ENCODE measurements at places on chromosomes 6 and 20.

GRCh38 chr20:9136114-9136513 lies 67.2 kb downstream of the PLCB4 start:
- no peak for DNase-seq

- DNase-seq, result no peak
Observed at GRCh38 chr6:97113170-97113569, 169.8 kb downstream of the MMS22L start.

GRCh38 chr20:45502561-45502960 lies 12.9 kb downstream of the SPINT3 start:
- no peak for DNase-seq

DNA sequence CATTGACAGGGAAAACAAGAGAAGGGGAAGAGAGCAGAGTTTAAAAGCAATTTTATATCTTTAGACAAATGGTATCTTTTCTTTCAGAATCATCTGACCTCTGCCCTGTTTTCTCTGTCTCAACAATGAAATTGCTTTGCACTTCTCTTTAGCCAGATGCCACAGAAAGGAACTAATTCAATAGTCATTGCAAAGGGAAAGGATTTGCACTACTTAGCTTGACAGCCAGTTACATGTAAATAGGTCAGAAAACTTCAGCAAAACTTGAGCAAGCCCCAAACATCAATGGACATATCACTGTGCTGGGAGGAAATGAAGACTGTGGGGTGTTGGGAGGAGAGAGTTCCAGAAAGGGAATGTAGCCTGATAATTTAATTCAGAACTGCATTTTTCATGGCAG lies 181.3 kb upstream of the FAM83B start:
- DNase-seq, result no peak

- DNase-seq, result no peak
Observed at GRCh38 chr6:16591396-16592222, 169.7 kb downstream of the ATXN1 start.

GRCh38 chr6:445571-446417 lies 54.2 kb downstream of the IRF4 start:
- no peak for DNase-seq

- DNase-seq, result no peak
Observed at GRCh38 chr6:3965071-3965718, 113.7 kb downstream of the FAM217A start.

GRCh38 chr6:124490122-124490521 lies 472.1 kb upstream of the RNF217 start:
- DNase-seq, result no peak

- DNase-seq, result no peak
Observed at GRCh38 chr6:164200071-164200470, 785.6 kb downstream of the QKI start.

GRCh38 chr6:42043787-42044475 lies 6.4 kb upstream of the TAF8 start:
- DNase-seq, result peak; percentile 74

DNA sequence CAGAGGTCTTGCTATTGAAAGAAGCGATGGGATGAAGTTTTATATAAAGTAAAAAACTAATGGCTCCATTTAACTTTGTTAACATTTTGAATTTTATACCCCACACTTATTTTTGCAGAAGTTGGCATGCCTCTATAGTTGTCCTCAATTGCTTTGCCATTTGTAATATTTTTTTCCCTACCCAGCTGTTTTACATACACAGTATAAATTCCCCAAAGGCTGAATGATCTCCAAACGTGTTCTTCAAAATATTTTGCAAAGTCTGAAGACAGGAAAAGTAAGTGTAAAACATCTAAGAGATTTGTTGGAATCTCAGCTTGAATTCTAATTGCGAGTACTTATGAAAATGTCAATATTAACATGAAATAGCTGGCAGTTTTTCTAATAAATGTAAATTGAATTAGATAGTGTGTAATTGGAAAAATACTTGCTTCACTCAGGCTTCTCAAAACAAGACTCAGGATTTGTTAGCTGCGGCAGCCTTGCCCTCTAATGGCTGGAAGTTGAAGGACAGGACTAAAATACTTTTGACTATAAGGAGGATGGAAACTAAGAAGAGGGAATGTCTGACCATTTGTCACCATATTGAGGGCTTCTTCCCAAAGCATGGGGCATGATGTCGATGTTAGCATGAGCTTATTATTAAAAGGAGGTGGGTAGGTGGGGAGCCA lies 226.8 kb downstream of the UST start:
- DNase-seq, result peak; percentile 24

DNA sequence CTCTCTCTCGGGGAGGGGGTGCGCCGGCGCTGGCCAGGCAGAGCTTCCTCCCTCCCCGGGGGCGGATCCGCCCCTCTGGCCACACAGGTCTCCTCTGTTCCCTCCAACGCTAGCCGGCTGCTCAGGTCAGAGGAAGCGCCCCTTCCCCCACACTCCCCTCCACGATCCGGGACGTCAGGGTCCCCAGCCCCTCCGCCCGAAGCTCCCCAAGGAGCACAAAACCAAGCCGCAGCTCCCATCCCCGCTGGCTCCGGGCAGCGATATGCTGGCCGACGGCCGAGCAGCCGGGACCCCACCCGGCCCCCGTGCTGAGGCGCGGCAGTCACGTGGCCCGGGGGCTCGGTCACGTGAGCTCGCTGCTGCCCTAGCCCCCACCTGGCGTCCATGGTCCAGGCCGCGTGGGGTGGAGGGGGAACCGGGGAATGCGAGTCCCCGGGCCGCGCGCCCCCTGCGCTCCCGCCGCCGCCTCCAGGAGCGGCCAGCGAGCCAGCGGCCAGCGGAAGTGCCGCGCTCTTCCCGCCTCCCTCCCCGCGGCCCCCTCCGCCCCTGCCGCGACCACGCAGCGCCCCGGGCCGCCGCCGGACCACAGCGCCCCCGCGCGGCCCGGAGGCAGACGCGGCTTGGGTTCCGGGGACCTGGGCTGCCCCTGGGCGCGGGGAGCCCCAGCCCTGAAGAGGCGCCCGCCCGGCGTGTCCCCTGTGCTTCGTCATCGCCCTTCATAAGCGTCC lies at the start of gene SLC35B2:
Gene SLC35B2, minus strand, starts transcription at position 504 of the 728 bp plus-strand sequence. Its CDS starts 118 bp downstream, at position 386.
- peak; percentile 85 for DNase-seq

GRCh38 chr20:64056639-64056888 lies 6.4 kb upstream of the TCEA2 start:
- no peak for DNase-seq

- no peak for DNase-seq
Observed at GRCh38 chr6:47069156-47069555, 27.0 kb upstream of the ADGRF1 start.

- no peak for DNase-seq
Observed at GRCh38 chr6:90314514-90314913, 17.9 kb upstream of the BACH2 start.

GRCh38 chr20:35732644-35732982 lies 9.4 kb downstream of the RBM39 start:
- DNase-seq, result no peak

GRCh38 chr20:7818477-7818876 lies 121.8 kb downstream of the HAO1 start:
- DNase-seq, result no peak

DNA sequence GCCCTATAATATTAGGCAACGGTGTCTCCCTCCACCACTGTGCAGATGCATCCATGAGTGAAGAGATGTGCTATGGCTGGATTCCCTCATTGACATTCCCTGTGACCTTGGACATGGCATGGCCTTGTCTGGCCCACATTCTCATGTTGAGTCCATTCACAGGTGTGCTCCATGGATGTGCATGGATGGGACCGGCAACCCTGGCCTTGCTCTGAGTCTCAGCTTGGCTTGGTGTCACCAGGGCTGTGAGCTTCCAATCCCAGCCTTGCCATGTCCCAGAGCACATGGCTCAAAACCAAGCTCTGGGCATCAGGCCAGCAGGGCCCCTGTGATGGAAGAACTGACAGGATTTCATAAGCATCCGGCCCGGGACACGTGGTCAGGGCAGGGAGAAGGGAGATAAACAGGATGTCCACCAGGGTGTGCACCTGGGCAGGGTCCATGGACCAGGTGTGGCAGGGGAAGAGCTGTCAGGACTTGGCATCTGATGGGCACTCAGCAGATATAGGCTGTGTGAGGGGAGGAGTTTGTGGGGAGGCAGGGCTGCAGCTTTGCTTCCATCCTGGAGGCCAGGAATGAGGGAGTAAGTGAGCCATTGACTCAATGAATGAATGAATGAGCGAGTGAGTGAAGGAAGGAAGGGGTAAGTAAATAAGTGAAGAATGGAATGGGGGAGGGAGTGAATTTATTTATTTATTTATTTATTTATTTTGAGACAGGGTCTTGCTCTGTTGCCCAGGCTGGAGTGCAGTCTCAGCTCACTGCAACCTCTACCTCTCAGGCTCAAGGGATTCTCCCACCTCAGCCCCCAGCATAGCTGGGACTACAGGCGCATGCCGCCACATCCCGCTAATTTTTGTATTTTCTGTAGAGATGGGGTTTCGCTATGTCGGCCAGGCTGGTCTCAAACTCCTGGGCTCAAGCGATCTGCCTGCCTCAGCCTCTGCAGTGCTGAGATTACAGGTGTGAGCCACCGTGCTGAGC lies 15.7 kb downstream of the NRSN2 start:
- no peak for DNase-seq

DNA sequence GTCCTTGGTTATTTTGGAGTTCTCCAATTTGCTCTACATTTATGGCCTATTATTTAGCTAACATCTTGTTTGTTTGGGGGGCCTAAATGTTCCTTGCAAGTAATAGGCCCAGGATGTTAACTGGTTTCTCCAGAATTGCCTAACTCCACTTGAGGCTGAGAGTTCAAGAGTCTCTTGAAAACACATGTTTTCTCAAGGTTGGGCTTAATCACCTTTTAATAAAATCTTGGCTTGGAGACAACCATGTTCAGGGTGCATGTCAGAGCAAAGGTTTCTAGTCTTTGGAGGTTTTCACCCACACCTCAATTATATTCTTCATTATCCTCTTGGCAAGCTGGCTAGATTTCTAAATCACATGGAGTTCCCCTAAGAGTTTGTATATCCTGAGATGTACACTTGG lies 54.2 kb downstream of the KLHL31 start:
- DNase-seq, result peak; percentile 24

DNA sequence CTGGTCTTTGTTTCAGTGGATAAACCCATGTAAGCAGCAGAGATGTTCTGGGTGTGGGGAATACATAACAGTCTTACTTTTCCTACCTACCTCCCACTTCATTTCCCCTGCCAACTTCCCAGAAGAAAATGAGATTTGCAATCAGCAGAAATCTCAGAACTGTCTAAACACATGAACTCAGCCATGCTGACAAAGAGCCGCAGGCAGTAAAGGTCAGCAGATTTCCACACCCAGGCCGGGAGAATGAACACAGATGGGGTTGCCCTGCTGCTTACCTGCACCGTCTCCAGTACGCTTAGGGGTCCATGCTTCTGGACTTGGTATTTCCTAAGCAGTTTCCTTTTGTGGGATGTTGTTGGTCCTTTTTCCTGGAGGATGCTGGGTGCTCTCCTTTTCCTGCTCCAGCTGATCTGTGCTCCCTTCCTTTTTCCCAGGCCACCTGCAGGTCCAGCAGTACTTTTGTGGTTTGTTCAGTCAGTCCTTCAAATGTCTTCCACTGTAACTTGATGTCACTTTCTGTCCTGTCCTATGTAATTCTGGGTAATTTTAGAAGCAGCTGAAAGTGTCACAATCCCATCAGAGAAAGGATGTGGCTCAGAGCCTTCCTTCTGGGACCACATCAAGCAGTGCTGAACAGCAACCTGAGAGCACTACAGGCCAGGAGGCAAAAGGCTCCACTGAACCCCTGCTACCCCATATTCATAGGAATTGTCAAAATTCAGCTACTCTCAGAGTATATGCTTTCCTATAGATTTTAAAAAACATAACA lies 129.0 kb downstream of the CEP57L1 start:
- DNase-seq, result no peak

- DNase-seq, result no peak
Observed at GRCh38 chr6:3383525-3383924, 73.3 kb downstream of the SLC22A23 start.

DNA sequence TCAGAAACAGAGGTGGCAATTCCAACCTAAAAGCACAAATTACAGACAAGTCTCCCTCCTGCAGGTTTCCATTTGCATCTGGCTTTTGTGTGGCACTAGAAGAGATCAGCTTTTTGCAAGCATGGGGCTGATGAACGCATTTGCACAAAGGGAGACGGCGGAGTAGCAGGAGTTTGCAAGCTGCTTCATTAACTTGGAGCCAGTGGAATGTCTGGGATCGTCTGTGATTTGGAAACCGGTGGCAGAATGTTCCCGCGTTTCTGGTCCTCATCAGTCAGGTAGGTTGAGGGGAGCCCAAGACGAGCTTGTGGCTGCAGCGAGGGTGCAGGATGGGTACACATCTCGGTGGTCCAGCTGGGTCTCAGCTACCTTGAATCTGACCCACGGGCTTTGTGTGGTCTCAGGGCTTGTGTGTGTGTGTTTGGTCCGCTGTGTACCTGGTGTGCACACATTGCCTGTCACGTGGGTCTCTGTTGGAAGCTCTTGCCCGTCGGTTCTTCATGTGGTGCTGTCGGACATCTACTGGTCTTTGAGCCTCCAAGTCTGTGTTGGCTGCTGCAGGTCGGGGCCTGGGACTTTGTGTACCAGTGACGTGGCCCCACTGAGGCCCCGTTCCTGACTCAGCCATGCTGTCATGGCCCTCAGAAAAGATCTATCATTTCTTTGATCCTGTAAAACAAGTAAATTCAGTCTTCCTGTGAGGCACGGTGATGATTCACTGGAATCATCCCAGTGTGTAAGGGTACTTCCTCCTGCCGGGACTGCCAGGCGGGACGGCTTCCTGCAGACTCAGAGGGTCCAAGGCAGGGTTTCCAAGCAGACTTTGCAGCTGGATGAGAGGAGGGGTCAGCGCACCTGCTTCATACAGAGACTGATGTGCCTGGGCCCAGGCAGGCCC lies 12.4 kb upstream of the MYT1 start:
- peak; percentile 18 for DNase-seq

GRCh38 chr6:33000055-33000454 lies 9.3 kb downstream of the HLA-DOA start:
- no peak for DNase-seq

- DNase-seq, result no peak
Observed at GRCh38 chr20:3390759-3391425, 16.6 kb downstream of the DNAAF9 start.

- no peak for DNase-seq
Observed at GRCh38 chr6:3325210-3325609, 66.5 kb downstream of the PSMG4 start.

- DNase-seq, result no peak
Observed at GRCh38 chr6:168016721-168017525, 19.5 kb downstream of the KIF25 start.

All from NCI-H1417 (cell line).